ENCODE measurements at places on chromosomes 6 and 20.

GRCh38 chr6:87289571-87289970 is 32.8 kb upstream of the SMIM8 start:
- no peak for DNase-seq

DNA sequence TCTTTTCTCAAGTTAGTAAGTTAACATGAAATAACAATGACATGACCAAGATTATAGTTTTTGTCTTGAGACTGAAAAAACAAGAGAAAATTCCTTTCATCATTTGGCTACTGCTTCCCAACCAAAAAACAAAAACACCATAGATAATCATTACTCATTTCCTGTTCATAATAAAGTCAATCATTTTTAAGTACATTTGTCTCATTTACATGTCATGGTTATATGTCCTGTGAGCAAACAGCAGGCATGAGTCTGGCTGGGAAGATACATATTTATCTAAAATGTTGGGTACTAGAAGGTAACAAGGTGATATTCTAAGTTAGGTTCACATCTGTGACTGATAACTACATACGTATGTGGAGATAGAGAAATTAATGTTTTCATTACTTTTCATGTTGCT is 180.5 kb downstream of the ISM1 start:
- DNase-seq: no peak

DNA sequence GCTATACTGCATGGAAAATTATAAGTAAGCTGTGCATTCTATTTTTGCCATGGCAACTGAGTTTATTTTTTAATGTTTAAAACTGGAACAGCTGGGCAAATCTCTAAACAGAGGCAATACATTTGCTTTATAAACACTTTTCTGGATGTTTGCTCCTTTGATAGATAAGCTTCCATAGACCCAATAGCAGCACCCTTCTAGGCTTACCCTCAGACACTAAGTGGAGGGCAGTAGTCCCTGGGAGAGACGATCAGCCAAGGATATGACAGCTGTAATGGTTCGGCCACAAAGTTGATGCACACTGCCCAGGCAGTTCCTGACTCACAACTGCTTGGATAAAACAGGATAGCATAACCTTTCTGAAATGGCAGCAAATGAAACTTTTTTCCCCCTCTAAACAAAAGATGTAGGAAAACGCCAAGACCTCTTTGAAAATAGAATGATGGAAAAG is 8.5 kb upstream of the MRPS10 start:
- no peak for DNase-seq

DNA sequence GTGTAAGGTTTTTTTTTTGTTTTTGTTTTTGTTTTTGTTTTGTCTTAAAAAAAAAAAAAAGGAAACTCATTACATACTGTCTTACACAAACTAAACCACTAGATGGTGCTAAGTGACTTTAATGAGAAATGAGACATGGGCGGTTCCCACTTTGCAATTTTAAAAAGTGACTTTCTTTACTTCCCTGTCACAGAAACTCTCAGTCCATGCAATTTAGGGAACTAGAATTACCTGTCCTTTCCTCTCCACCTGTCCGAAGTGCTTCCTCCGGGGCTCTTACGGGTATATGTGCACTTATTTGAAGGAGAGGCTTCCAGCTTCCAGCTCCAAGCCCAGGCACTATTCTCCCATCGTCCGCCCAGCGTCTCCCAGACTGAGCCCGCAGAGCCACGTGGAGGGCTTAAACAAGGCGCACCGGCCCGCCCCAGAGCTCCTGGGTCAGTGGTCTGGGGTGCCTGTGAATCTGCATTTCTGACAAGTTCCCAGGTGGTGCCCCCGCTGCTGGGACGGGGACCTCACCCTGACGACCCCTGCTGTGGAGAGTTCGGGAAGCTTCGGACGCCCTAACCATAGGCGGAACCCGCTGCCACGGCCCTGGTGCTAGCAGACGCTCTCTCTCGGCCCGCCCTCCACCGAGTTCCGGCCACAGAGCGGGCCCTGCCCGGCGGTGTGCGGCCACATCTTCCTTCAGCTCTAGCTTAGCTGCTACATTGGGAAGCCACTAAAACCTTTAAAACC is 26.1 kb downstream of the BFSP1 start:
- DNase-seq: peak; percentile 82

GRCh38 chr20:8693709-8694108 is 375.2 kb upstream of the PLCB4 start:
- DNase-seq: no peak

DNA sequence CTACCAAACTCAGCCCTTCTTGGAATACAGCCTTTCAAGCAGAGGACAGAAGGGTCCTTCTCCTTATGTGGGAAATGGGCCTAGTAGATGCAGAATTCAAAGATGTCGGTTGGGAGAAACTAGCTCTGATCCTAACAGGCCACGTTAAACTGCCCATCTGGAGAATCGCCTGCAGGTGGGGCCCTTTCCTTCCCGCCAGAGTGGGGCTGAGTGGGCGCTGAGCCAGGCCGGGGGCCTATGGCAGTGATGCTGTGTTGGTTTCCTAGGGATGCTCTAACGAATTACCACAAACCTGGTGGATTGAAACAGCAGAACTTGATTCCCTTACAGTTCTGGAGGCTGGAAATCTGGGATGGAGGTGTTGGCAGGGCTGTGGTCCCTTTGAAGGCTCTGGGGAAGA is 9.1 kb downstream of the MAPK13 start:
- DNase-seq: no peak

GRCh38 chr6:167127785-167128531 is 5.1 kb downstream of the CCR6 start:
- no peak for DNase-seq

GRCh38 chr6:125252891-125253290 is 48.9 kb downstream of the HDDC2 start:
- no peak for DNase-seq

DNA sequence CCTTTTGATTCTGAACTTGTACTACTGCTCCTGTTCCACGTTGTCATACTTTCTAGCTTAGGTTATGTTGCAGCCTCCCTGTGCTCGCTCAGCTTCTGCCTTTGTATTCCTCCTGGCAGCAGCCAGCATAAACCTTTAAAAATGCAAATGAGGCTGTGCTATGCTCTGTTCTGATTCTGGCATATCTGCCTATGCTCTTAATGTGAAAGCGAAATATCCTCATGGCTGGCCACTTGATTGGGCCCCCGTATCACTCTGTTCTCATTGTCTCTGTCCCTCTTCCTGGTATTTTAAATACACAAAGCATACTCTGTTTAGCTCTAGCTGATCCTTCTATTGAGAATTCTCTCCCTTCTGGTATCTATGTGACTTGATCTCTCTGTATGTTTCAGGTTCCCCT is 139.0 kb downstream of the JARID2 start:
- no peak for DNase-seq

- no peak for DNase-seq
Measured at GRCh38 chr20:39310363-39310995, 348.3 kb downstream of the DHX35 start.

DNA sequence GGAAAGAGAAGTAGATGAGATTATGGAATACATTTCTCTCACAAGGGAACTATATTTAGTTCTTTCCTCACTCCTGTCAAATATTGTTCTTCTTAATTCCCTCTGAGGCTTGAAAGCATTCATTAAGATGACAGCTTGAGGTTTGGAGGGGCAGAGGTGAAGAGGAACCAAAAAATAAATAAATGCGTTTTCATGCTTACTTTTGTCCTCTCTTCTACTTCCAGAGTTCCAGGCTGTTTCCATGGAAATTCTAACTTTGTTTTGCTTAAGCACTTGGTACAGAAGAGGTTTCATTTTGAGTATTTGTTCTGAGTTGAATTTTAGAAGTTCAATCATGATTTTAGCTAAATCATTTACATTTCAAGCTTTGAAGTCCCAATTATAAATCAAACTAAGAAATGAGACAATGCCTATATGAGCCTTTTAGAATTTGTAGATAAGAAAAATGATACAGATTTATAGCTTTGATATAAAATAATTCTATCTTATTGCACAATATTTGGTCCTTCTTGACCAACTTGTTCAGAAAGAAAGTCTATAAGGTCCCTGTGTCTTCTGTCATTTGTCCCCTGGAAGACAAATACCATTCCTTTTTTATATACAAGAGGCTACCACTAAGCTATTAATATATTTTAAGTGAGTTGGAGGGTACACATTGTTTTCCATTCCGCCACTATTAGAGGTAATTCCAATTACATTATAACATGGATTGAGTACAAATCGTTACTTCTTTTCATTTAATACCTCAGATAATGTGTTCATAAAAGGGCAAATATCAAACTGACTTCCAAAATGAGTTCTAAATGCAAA is 16.3 kb downstream of the RBM24 start:
- no peak for DNase-seq

DNA sequence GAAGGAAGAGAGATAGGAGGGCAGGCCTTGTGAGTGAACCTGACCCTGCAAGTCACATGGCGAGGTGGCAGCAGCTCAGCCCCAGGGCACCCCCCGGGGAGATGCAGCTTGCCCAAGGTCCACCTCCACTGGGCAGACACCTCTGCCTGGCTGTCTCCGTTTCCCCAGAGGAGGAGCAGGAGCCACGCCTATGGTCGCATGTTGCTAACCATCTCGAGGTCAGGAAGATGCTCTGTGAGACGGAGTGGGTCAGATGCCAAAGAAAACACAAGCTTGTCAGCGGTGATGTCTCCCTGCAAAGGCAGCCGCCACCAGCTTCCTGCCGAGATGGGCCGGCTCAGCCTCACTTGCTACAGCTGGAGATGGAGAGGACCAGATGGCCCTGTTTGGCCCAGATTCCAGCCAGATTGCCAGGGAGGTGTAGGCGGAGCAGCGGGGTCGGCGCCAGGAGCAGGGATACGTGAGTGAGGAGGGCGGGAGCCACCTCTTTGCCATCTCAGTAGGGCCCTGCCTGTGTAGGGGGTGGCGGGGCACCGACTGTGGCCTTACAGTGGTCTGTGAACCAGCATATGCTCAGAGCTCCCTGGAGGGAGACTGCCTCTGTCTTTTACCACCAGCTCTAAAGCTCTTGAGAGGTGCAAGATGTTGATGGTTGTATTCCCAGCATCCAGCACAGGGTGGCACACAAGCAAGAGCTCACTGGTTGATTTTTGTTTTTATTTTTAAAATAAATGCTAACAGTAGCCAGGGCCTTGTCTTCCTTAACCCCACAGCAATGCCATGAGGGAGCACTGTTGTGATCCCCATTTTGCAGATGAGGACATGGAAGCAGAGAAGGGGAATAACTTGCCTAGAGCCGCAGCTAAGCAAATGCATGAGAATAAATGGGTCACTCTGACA is 42.9 kb upstream of the FAM83D start:
- no peak for DNase-seq

DNA sequence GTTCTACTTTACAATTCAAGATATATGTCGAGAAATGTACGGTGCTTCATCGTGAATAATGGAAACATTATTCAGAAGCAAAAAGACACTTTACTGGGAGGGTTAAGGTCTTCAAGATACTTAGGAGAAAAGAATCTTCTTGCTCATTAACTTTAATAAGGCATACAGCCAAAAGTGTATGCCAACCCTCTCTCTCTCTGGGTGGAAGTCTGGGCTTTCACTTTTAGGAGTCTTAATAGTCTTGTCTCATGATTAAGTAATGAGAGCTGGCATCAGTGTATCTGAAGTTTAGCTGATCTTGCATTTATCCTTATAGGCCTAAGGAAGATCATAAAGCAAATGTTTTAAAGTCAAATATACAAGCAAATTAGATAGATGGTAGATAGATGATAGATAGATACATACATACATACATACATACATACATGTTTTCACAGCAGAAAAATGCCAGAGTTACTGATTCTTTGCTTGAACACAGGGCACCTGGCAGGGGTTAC is 21.5 kb downstream of the OLIG3 start:
- no peak for DNase-seq

All from hematopoietic multipotent progenitor cell treated with erythropoietin and hydrocortisone succinate and interleukin-3 and kit ligand, for 17 days (in vitro differentiated cells).